ENCODE measurements at places on chromosomes 1 and 21.

DNA sequence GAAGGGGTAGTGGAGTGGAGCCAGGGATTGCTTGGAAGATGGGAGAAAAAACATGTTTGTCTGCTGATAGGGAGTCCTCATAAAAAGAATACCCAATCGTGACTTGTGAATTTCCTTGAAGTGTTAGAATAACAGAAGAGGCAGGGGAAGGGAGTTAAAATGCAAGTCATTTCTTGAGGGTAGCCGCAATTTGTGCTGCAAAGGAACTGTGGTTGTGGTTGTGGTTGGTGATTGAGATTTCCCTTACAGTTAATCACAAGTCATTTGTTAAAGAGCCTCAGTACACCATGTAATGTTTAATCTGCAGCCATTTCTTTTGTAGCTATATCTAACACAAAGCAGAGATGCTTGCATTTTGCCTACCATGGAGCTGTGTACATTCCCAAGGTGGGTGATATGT is 38.5 kb upstream of the EGLN1 start:
- DNase-seq: no peak

DNA sequence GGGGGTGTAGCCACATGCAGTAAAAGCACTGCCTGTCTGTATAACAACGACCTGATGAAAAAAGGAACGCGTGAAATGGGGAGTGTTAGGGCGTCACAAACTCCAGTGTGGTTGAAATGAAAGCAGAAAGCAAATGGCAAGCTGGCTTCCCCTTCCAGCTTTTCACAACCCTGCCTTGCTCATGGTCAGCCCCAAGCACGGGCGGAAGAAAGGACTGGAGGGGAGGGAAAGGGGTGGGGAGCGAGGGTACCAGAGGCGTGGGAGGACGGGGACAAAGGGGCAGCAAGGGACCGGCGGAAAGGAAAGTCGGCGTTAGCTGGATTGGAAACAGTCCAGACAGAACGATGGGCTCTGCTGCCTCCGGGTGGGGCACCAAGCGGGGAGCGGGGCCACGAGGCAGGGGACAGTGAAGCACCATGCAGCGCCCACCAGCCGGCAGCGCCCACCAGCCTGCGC is 9.6 kb downstream of the VPS26C start:
- DNase-seq: no peak

- DNase-seq: no peak
Measured at GRCh38 chr1:59570524-59570923, 244.2 kb upstream of the HOOK1 start.

DNA sequence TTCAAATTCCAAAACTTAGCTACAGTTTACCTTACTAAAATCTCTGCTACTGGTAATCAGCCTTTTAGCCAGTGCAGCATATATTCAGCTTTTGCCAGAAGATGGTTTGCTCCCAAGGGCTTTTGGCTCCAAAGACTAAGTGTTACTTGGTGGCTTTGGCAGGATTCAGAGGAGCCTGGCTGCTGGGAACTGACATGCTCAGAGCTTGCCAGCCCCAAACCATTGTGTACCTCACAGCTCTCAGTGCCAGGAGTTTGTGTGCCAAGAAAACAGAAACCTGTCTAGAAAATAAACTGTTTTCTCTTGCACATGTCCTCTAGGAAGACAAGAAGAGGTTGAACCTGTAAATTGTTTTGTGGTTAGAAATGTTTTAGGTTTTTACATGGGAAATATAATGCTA is 315.9 kb downstream of the ST6GALNAC3 start:
- DNase-seq: no peak

DNA sequence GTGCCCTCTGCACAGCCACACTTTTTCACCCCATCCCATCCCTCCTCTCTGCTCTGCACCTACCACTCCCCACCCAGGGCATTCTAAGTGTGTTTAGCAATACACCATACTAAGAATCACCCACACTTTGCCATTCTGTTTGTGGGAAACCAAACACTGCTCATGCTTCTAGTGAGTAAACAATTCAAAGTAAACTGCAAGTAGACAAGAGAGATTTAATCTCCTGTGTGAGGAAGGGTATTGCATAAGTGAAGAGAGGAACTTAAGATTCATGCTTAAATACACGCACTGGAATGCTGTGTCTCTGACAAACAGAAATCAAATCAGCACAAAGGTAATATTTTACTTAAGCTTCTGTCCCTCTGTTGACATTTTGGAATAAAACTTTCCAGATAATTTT is 4.8 kb upstream of the EDARADD start:
- no peak for DNase-seq

GRCh38 chr1:151680826-151681225 is 35.8 kb downstream of the CELF3 start:
- no peak for DNase-seq

- no peak for DNase-seq
Measured at GRCh38 chr1:208851366-208851765, 607.2 kb upstream of the PLXNA2 start.

DNA sequence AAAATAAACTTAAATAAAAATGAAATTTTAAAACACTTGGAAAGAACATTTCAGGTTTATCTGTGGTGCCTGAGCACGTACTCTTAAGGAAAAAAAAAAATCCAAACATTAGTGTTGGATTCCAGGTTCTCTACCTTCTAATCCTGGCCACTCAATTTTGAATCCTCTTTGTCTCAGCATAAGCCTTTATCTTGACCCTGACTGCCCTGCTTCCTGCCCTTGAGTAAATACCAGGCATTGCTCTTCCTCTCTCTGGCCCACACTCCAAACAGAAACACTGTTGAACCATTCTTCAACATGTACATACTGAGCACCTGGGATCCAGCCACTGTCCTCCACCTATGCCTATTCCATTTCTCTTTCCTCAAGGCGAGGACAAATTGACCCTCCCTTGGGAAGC is 11.4 kb upstream of the VANGL1 start:
- DNase-seq: no peak

GRCh38 chr1:15214527-15214926 is 32.5 kb upstream of the FHAD1 start:
- DNase-seq: no peak

DNA sequence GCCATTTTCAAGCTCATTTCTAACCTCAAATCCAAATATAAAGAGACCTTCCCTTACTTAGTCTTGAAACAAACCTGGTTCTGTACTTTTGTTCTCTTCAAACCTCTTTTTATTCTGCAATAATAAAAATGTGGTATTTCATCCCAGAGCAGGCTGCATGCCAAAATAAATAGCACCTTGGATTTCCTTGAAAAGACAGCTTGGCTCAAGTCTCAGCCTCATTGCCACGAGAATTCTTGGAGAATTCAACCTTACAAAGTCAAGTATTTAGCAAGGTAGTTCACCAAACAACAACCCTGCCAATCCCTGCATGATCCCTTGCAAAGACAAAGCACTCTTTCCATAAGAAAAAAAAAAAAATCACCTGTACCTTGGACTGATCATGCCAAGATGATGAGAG is 33.8 kb downstream of the KANK4 start:
- DNase-seq: no peak

All from NCI-H524 (cell line).